CD4-positive, alpha-beta T cell treated with Interferon gamma for 1 hour (primary cell): ENCODE measurements at places on chromosomes 2 and 18.

DNA sequence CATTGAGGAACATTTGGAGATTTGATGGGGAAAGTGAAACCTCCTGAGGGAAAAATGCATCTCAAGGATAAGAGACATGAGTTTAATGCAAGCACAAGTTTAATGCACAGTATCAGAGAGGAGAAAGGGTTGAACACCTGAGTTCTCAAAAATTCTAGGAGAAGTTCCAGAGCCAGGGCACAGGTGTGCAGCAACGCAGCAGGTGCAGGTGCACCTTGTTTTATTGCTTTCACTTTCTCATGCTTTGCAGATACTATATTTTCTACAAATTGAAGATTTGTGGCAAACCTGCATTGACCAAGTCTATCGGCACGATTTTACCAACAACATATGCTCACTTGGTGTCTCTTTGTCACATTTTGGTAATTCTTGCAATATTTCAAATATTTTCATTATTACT is 267.6 kb upstream of the HNRNPA3 start:
- DNase-seq = no peak

GRCh38 chr2:146623771-146624170 is 1221.1 kb upstream of the ACVR2A start:
- DNase-seq = no peak

- DNase-seq = no peak
Observed at GRCh38 chr2:197559681-197560080, 43.8 kb downstream of the MOB4 start.

DNA sequence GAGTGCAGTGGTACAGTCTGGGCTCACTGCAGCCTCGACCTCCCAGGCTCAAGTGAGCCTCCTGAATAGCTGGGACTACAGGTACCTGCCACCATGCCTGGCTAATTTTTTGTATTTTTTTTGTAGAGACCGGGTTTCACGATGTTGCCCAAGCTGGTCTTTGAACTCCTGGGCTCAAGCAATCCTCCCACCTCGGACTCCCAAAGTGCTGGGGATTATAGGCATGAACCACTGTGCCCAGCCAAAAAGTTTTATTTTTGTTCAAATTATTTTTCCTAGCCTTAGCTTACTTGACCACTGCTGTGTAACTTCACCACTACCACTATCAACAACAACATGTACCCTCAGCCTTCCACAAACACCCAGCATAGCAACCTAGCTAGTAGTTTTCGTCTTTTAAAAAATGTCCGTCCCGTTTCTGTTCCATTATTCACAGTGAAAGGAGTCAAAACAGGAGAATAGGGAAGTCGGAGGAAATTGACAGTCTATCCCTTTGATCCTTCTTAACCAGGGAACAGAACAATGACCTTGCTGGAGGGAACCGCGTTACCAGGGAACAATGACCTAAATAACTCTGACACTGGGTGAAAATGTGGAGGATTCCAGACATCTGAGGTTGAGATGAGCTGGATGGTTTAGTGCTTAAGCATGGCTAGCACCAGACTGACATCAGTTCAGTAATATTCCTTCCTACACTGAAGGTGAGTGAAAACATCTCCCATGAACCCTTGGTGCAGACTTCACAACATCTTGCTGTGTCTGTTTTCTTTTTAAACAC is 69.2 kb upstream of the ARL4C start:
- no peak for DNase-seq

DNA sequence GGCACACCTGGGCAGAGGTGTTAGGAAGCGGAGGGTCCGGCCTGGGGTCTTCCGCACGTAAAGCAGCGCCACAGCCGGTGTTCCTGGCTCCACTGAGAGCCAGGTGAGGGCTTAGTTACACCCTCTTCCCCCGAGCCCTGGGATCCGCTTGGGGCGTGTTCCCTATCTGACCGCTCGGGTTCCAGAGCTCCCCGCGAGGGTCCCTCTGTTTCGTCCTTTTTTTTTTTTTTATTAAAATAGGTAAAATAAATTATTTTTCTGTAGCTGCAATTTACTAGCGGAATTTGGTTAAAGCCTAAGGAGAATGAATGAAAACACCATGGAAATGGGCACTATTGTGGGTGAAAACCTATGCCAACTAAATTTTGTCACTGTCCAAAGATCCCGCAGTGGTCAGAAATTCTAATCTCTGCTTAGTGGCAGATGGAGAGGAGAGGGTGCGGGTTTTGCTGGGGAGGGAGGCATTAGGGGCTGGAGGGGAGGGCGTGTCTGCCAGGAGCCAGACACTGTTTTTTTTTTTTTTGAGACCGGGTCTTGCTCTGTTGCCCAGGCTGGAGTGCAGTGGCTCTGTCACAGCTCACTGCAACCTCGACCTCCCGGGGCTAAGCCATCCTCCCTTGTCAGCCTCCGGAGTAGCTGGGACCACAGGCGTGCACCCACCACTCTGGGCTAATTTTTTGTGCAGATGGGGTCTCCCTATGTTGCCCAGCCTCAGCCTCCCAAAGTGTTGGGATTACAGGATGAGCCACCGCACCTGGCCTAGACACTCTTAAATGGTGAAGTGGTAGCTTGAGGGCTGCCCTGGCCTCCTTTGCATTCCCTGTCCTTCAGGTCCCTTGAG is 834 bp downstream of the PDCL3 start:
- no peak for DNase-seq

GRCh38 chr2:17051538-17051937 is 385.9 kb upstream of the CYRIA start:
- no peak for DNase-seq

- no peak for DNase-seq
Observed at GRCh38 chr2:117232305-117232704, 582.2 kb upstream of the DDX18 start.

DNA sequence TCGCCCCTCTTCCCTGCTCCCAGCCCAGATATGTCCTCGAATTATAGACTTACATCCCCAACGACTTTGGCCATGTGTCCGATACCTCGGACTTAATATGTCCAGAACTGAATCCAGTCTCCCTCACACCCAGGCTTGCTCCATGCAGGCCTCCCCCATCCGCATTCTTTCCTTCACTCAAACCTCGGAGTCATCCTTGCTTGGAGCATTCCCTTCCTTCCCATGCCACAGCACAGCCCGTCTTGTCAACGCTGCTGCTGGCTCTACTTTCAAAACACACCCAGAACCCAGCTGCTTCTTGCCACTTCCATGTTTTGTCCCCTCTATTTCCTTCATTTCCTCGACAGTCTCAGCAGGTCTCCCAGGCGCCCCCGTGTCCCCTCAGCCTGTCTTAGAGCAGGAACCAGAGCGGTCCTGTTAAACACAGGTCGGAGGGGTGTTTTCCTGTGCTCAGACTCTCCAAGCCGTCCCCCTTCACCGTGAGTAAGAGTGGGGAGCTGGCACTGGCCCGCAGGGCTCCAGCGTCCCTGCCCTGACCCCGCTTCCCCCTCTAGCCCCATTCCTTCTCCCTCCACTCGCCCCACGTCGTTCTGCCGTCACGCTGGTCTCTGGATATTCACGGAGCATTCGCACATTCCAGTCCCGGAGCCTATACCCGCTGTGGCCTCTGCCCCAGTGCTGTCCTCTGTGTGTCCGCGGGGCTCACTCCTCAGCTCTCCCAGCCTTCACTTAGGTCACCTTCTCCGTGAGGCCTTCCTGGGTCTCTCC is 54.4 kb downstream of the VAPA start:
- DNase-seq = no peak

GRCh38 chr2:235768606-235769005 is 274.8 kb downstream of the AGAP1 start:
- no peak for DNase-seq

DNA sequence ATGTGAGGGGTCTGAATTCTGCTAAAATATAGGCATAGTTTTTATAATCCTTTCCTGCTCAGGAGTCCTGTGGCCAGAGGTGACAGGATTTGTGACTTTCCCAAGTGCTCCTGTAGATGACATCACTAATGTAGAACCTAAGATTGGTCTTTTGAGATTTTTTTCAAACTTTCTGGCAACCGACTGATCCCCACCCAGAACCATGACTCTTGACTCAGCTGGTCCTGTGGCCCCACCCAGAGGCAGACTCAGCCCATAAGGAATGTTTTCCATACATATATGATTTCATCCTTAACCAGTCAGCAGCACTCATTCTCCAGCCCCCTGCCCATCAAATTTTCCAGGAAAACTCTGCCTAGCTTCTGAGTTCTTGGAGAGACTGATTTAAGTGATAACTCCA is 46.8 kb downstream of the COMMD1 start:
- DNase-seq = no peak

GRCh38 chr2:204074456-204074855 is 137.9 kb downstream of the ICOS start:
- no peak for DNase-seq

GRCh38 chr2:25207078-25207545 is 38.7 kb upstream of the POMC start:
- DNase-seq = peak; percentile 54

GRCh38 chr18:48754993-48755473 is 195.7 kb downstream of the SMAD7 start:
- DNase-seq = no peak

DNA sequence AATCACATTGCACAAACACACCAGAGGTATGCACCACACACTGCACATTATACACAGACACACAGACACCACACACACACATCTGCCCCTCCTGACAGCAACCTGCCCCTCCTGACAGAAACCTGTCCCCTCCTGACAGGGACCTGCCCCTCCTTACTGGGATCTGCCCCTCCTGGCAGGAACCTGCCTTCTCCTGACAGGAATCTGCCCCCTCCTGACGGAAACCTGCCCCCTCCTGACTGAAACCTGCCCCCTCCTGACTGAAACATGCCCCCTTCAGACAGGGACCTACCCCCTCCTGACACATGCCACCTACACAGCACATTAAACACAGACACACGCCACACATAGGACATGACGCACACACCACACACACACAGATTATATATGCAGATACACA is 88.9 kb downstream of the PXDN start:
- no peak for DNase-seq

- peak; percentile 70 for DNase-seq
Observed at GRCh38 chr2:64859312-64860212, 129.6 kb upstream of the SLC1A4 start.

- no peak for DNase-seq
Observed at GRCh38 chr2:112494828-112495227, 12.9 kb downstream of the TTL start.

- no peak for DNase-seq
Observed at GRCh38 chr2:152598975-152599759, 118.1 kb downstream of the PRPF40A start.

DNA sequence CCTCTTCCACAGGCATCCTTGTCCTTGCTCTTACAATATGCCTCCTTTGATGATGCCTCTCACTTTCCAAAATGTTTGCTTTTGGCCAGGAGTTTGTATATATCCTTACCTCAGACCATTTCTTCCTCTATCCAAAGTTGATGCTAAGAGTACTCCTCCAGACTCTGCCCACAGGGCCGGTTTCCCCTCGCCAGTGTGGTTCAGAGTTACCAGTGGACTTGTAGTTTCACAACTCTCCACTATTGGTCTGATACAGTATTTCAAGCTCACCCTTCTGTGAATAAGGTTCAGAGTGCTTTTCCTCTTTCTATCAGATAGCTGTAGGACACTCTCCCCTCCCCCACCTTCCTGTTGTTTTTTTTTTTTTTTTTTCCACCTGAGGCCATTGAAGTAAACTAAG is 42.2 kb upstream of the LINC00305 start:
- DNase-seq = no peak

DNA sequence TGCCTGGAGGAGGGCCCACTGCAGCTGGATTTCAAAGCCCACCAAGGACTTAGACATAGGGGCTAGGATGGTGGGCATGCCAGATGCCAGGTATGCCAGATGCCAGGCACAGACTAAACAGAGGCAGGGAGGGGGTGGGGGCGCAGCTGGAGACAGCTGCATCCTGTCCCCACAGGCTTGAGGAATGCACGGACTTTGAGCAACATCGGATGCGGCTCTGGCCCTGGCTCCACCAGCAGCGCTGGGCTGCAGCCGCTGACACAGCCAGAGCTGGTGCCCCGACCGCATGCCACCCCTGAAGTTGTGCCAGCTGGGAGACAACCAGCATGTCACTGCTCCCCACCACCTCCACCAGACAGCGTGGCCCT is 39.5 kb downstream of the AQP12A start:
- DNase-seq = no peak

DNA sequence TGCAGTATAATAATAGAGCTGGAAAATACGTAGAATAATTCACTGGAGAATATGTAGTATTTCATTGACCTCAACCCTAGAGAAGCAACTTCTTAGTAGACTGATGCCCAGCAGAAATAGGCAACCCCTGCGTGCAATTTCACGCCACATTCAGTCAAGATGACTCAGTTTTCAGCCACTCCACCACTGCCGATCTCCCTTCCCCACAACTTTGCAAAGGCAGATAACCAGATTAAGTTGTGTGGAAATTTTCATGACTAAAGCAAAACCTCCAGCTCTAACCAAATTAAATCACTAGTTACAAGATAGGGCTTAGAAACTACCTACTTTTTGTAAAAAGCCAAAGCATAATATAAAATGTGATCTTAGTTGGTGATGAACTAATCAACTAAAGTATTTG is 63.3 kb upstream of the STK17B start:
- peak; percentile 16 for DNase-seq

DNA sequence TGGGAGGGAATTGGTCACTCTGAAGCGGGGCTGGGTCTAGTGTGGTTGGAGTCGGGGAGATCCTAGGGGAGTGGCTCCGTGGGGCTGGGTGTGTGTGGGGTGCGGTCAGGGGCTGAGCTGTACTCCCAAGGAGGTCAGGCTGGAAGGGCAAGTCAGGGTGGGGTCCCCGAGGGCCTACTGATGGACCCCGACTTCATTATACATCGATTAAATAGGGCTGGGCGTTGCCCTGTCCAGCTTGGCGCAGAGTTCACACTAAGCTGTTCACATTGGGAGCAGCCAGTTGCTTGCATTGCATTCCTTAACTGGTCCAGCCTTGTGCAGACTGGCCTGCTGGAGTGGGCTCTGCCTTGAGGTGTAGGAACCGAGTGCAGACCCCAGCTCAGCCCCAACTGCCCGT is 131.2 kb downstream of the ASB1 start:
- DNase-seq = no peak

GRCh38 chr18:79069717-79070151 is 540 bp downstream of the ATP9B start:
- DNase-seq = no peak

DNA sequence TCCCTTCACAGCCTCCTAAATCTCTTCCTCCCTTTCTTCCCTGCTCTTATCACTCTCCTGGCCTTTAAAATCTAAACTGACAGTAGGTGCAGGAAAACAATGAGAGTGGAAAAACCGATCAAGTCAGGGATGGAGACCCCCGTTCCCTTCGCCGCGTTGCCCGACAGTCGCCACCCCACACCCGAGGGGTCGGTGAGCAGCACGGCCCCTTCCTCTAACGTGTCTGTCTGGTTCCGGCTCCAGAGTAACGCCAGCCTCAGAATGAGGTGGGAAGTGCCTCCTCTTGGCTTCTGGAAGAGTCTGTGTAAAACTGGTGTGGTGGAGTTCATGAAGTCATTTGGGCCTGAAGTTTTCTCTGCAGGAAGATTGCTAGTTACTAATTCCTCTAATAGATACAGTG is 138.6 kb downstream of the NFATC1 start:
- DNase-seq = no peak

DNA sequence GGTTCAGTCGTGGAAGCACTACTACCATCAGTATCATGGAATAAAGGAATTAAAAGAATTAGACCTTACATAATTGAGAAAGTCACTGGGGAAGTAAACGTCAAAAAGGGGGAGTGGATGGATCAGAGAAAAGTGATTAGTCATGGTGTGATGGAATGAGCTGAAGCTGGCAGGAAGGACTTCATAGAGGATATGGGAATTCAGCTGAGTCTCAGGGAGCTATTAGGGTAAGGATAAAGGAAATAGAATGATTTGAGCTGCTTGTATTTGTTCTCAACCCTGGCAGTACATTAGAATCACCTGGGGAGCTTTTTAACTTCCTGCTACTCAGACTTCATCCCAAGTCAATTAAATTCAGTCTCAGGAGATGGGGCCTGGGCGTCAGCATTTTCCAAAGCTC is 53.4 kb upstream of the SETBP1 start:
- no peak for DNase-seq
